ENCODE measurements at places on chromosomes 6 and 20.

- DNase-seq = no peak
Measured at GRCh38 chr20:38190936-38191371, 25.9 kb upstream of the TGM2 start.

DNA sequence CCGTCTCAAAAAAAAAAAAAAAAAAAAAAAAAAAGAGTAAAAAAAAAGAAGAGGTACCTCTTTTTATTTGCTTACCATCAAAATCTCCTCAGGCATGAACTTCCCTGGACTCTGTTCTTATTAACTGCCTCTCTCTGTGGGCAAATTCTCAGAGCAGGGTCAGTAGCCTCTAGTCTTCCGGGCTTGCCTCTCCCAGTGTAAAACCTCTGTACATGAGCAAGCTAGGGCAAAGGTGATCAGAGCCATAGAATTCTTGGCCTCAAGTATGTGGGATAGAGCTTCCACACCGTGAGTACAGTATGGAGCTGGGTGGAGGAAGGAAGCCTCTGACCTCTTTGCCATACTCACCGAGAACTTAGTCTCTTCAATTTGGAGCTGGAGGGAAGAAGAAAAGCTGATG is 58.5 kb downstream of the TRPC4AP start:
- DNase-seq = no peak

- no peak for DNase-seq
Measured at GRCh38 chr20:44886266-44886651, 754 bp downstream of the YWHAB start.

GRCh38 chr6:158270389-158271127 is 41.7 kb upstream of the TULP4 start:
- no peak for DNase-seq

- DNase-seq = no peak
Measured at GRCh38 chr20:43904827-43905177, 9.8 kb upstream of the TOX2 start.

- DNase-seq = no peak
Measured at GRCh38 chr6:80022803-80023202, 18.4 kb downstream of the TTK start.

DNA sequence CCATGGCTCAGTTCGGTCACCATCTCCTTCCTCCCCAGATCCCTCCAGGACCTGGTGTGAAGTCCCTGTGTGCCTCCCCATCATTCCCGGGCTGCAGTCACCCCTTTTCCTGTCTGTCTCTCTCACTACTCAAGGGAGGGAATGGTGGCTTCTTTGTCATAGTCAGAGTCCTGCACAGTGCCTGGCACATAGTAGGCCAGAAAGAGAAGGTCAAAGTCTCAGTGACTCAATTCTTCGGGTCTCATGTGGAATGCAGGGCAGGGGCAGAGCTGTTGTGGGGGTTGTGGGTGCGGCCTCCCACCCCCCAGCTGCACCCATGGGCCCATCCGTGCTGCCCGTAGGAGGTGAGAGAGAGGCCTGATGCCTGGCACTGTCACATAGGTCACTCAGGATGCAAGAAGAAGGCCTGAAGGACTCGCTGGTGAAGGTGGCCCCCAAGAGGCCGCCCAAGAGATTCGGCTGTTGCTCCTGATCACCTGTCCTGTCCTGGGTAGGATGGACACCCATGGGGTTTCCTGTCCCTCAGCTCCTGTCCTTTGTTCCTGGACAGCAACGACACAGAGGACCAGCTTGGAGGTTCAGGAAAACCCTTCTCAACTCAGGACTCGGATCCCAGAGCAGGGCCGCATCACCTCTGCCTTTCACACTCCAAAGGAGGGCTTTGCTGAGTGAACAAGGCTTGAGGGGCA is 34.1 kb downstream of the RAB44 start:
- no peak for DNase-seq

DNA sequence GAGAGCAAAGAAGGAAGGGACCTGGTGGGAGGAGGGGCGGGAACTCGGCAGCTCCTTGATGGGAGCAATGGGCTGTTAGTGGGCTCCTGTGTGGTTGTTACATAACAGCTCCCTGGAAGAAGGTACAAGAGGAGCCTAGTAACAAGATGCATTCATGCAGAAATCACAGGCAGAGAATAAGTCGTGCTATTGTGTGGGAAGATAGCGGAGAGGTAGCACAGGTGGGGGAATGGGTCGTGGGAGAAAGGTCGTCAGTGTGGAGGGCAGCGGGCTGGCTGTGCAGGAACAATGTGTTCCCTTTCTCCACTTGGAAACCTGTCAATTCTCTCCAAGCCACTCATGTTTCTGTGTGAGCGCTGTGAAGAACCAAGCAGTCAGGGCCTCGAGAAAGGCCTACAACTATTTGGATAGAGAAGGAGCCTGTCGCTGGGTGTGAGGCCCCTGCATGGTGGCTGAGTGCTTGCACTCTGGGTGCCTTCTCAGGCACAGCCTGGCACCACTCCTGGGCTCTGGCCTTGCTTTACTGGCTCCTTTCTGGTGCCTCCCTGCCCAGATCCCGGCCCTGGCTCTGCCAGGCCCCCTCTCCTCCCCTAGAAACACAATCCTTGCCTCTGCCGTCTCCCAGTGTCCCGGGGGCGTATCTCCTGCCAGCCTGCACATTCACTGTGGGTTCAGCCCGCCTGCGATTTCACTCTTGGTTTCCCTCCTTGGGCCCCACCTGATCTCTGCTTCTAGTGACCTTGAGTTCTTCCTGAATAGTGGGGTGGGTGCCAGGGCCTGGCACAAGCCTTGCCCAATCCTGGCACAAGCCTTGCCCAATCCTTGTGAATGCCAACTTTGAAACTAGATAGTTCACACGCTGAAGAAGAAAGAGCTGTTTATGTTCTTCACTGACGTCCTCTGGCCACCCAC is 7.4 kb upstream of the FGD2 start:
- DNase-seq = peak; percentile 41

- DNase-seq = no peak
Measured at GRCh38 chr6:14645841-14646240, 528.3 kb downstream of the CD83 start.

GRCh38 chr6:31041372-31041974 is 31.2 kb downstream of the MUC22 start:
- no peak for DNase-seq

GRCh38 chr6:114310053-114310452 is 32.8 kb downstream of the HS3ST5 start:
- DNase-seq = no peak

DNA sequence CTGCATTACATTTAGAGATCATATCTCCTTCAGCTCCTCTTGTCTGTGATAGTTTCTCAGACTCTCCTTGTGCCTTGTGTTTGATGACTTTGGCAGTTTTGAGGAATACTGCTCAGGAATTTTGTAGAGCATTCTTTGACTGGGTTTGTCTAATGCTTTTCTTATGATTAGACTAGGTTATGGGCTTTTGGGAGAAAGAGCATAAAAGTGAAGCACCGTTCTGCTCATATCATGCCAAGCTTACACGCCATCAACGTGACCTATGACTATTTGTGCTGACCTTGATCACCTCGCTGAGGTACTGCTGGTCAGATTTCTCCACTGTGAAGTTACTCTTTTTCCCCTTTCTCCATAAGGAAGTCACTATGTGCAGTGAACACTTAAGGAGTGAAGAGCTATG is 256.0 kb downstream of the LY86 start:
- DNase-seq = no peak

DNA sequence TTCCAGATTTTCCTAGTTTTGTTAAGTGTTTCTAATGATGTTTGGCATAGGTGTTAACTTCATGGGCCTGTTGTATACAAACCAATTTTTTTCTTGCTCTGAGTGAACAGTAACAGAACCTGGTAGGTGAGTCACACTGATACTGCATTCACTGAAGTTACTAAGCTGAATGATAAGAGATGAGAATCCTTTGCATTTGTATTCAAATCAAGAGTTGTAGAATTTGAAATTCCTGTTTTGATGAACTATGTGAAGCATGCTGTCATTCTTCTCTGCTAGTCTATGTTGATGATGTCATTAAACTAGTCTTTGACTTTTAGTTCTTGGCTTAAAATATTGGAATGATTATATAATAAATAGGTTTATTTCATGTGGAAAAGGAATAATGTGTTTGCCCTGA is 37.9 kb downstream of the PTPRA start:
- DNase-seq = no peak

GRCh38 chr20:14925300-14925699 is 587.9 kb upstream of the FLRT3 start:
- DNase-seq = no peak

DNA sequence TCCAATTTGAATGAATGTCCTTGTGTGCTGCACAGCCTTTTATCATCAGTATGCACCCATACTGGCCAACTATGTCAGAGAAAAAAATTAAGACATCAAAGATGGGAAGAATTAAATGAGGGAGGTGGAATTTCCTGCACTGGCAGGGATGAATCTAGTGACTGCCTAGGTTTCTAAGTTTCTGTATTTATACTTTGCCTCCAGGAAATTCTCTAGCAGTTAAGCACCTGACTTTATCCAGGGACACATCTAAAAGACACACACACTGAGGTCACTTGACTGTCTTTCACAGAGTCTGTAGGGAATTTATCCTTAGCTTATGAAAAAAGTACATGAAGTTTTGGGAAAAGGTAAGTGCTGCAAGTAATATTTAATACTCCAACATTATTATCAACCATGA is 636.5 kb upstream of the PTCHD4 start:
- DNase-seq = no peak

- DNase-seq = no peak
Measured at GRCh38 chr6:131640576-131640975, 3.5 kb downstream of the ENPP3 start.

GRCh38 chr6:168099201-168100010 is 20.4 kb upstream of the FRMD1 start:
- DNase-seq = no peak

DNA sequence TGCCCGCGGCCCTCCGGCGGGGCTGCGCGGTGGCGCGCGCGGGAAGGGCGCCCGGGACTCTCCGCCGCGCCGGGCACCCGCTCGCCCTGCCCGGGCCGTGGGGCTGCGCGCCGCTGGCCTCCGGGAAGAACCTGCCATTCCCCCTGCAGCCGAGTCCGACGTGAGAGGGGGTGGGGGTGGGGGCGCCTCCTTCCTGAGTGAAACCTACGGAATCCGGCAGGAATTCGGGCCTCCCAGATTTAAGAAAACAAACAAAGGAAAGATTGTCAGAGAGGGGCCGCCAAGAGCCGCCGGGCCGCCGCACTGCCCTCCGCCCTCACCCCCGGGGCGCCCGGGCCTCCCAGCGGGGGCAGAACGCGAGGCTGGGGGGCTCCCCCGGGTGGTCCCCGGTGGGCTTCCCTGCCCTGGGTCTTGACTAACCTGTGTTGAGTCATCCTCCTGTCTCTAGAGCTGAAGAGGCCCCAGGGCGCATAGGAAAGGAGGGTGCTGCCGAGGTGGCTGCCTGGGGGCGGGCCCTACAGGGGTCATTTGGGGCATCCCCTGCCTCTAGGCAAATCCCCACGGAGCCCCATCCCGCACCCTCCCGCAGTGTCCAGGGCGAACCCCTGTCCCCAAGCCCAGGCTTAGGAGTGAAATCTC is 42.2 kb upstream of the FOXP4 start:
- no peak for DNase-seq

DNA sequence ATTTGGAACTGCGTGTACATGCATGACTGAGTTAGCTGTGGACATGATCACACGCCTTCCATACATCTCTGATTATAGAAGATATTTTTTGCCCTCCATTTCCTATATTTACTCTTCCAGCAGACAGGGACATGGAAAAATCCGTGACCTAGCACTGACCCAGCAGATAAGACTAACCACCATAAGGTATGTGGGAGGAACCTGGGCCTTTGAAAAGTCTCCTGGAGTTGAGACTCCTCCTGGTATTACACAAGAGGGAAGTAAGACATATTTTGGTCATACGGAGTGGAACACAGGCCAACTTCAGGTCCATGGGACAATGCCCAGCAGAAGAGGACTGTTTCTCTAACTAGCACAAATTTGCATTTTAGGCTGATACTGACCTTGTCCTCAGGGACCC is 13.7 kb upstream of the SIRPB1 start:
- no peak for DNase-seq

DNA sequence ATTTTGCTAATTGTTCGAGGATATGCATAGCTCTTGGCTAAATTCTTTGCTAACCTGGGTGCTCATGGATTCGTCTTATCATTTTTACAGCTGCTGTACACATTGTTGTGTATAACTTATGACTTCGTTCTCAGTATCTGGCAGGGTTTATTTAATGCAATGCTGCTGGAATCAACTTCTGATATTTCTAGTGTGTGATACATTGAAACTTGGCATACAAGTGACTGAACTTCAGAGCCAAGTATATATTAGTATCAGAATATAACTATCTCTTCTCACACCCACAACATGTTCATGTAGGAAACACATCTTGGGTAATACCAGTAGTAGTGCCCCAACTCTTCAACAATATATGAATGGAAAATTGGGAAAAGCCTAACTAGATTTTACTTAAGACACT is 764.2 kb downstream of the TENT5A start:
- no peak for DNase-seq

DNA sequence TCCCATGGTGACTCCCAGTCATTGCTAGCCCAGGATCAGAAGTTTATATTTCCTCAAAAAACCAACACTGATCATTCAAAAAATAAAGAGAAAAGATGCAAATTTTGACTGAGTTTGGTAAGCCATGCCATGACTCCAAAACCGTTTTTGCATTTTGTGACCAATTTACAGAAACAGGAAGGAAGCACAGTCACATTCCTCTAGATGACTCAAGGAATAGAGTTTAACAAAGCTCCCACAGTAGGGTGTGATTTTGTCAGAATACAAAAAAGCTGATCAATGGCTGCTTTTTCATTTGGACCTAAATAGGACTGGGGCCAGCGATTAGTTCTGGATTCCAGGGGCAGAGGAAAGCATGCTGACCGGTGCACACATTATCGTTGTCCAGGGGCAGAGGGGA is 179.4 kb upstream of the AFDN start:
- no peak for DNase-seq

All from NCI-H2029 (cell line).